ENCODE measurements at places on chromosomes 12 and 14.

- DNase-seq, result no peak
Measured at GRCh38 chr12:126998747-126999285, 1268.2 kb upstream of the TMEM132C start.

- DNase-seq, result no peak
Measured at GRCh38 chr12:113138826-113139225, 3.3 kb upstream of the RASAL1 start.

GRCh38 chr12:4135919-4136605 lies 137.5 kb upstream of the CCND2 start:
- DNase-seq, result no peak

- no peak for DNase-seq
Measured at GRCh38 chr12:109130297-109131153, 14.1 kb downstream of the ACACB start.

Data from activated CD8-positive, alpha-beta memory T cell treated with anti-CD3 and anti-CD28 coated beads for 1 hour (primary cell).